NCI-H1417 (cell line): ENCODE measurements at places on chromosomes 1 and 21.

DNA sequence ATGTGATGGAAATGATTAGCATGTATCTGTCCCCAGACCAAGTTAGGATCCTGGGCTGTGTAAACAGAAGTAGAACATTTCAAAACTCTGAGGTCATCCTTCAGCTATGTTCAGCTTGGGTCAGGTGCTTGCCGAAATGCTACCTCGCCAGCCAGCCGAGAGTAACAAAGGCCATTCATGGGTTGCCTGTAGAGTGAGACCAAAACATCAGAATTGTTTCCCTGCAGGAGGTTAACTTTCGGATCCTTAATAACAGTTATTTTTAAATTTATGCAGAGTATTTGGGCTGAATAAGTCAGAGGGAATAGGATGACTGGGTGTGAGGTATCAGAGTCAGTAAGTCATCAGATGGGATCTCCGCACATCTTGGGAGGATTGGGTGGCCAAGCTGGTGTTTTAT is 35.6 kb downstream of the SMYD2 start:
- no peak for DNase-seq

GRCh38 chr1:185775501-185775900 is 41.3 kb downstream of the HMCN1 start:
- DNase-seq = peak; percentile 63

DNA sequence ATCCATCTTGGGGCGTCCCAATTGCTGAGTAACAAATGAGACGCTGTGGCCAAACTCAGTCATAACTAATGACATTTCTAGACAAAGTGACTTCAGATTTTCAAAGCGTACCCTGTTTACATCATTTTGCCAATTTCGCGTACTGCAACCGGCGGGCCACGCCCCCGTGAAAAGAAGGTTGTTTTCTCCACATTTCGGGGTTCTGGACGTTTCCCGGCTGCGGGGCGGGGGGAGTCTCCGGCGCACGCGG is 282 bp upstream of the SOD1 start:
- DNase-seq = no peak

GRCh38 chr1:28196330-28196729 is 19.8 kb upstream of the PTAFR start:
- no peak for DNase-seq

GRCh38 chr1:15056515-15057285 is 96.8 kb upstream of the TMEM51 start:
- DNase-seq = no peak

DNA sequence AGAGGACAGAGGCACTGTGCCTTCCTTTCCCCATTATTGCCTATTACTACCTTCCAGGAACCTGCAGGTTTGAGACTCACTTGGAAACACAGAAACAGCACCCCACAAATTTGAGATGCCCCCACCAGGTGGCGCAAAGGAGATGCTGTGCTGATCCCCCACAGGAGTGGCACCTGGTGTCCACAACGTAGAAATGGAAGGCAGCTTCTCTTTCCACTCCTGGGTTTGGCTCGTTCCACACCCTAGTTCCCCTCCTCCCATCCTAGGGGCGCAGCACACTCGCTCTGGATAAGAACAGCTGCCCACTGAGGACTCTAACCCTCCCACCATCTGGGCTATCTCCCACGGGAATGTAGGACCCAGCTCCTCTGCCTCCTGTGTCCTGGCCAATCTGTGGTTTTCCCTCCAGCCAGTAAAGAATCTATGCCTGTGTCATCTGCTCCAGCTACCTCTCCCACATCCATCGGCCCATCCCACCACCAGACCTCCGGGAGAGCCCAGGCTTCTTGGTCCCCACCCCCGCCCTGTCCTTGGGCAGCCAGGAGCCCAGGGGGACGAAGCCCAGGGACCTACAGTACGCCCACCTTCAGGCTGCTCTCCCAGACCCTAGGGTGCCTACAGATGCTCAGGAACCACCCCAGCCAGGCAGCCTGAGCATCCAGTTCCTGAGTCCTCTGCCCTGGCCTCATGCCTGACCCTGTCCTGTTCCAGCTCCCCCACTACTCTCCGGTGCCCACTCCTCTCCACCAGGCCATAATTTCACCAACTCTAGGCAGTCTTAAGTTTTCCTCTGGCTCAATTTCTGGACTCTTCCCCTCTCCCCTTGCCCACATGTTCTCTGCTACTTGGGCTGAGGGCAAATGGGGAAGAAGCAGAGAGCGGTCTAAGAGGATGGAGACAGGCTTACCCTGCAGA is 549 bp downstream of the THBS3 start:
- peak; percentile 86 for DNase-seq

DNA sequence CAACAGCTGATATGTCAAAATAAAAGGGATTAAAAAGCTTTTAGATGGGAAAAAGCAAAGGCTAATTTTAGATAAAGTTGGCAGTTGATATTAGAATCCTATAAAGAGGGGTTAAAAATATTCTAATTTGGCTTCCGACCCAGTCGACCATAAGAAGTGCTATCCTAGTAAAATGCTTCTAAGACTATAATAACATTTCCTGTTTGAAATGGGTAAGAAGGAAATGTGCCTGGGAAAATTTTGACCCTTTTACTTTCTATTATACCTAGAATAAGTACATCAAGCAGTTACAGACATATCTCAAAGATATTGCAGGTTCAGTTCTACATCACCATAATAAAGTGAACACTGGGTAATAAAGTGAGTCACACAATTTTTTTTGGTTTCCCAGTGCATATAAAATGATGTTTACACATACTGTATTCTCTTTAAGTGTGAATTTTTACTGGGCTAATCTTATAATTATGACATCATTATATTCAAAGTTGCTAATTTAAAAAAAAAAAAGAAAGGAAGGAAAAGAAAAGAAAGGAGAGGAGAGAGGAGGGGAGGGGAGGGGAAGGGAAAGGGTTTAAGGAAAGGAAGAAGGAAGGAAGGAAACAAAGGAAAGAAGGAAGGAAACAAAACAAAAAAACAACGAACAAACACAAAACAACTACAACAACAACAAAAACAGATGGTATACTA is 308.2 kb upstream of the NR5A2 start:
- no peak for DNase-seq

DNA sequence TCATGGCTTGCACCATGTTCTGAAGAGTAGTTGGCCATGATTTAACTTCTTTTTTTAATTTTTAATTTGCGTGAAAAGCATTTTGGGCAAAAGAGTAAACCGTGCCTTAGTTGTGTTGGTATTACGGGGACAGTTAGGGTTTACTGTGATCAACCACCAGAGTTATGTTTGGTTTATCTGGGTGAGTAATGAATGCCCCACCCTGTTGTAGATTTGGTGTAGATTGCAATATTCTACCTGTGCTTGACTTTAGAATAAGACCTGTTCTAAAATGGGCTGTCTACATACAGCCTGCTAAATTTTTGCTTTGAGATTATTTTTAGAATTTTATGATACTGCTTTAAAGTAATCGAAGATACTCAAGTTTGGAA is 1.4 kb downstream of the USP25 start:
- no peak for DNase-seq

DNA sequence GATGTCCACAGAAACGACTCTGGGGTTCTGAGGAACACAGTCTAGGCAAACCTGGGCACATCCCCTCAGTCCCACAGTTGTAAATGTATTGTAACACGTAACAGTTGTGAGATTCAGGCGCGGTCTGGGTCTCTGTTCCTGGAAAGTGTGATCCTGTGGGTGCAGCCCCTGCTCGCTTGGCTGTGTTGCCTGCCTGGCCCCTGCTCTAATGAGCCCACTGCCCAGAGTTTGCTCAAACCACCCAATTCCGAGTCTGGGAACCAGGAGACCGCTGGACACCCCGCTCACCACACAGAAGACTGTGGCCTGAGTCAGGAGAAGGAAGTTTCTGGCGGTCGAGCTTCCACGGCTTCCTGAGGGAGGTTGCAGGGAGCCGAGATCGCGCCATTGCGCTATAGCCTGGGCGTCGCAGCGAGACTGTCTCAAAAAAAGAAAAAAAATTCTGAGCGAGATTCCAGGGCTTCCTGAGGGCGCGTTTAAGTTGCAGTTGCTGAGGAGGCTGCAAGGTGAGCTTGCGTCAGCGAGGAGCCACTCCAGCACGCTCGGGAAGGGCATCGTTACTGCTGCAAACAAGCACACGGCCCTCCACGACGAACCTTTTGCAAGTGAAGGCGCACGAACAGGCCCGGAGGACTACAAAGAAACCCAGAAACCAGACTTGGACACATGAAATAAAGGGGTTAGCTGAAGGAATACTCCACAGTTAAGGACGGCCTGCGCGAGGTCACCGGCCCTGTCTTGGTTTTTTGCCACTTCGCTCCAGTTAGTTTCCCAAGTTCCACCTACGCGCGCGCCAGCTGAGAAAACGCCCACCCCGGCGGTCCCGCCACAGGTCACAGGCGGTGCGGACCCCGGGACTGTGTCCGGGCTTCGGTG is 1.1 kb downstream of the C21orf58 start:
- peak; percentile 69 for DNase-seq
